Esophagus muscularis mucosa (tissue), 4 donors: ENCODE measurements at places on chromosomes 2 and 18. TPM values are rescaled to one million over a fixed set of nuclear protein-coding genes. Genes with fewer than 3 reads are reported as not detected.

TLX2 gene
- total RNA-seq: not detected

ARL5A gene
- 65.9 TPM for total RNA-seq

GRCh38 chr2:43101751-43102150 lies 124.7 kb downstream of the ZFP36L2 start:
- no peak for DNase-seq

DNA sequence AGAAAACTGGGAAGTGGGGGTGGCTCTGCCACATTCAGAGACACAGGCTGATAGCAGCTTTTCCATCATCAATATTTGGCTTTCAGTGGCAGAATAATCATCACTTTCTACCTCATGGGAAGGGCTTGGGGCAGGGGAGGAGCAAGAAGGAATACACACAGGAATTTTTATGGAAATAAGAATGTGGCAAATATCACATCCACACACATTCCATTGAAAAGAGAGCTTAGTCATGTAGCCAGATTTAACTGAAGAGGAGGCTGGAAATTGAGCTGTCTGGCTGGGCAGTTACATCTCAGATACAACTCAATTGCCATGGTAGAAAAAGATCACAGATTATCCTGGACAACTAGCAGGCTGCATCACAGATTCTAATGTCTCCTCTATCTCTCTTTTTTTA lies 1474.0 kb upstream of the ACVR2A start:
- no peak for DNase-seq

DNA sequence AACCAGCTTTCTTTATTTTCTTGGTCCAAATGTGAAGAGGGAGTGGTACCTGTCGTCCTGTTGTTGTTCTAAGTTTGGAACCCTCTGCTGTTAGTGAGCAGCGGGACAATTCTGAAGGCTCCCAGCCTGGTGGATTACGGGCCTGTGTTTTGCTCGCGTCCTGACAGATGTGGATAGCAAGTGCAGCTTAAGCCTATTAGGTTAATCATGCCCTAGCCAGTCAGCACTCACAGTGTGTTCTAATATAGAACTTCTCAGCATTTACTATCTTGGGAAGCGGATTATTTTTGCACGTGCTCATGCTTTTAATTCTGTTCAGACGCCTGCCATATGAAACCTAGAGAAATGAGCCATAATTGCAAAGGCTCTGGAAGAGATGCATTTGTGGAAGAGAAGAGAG lies at the start of gene PCARE:
TSS of gene PCARE (minus strand) at position 113 of the 400 bp plus-strand sequence. CDS start 262 bp downstream, outside the sequence.
- DNase-seq: no peak

GRCh38 chr2:206176121-206176520 lies 16.4 kb downstream of the EEF1B2 start:
- no peak for DNase-seq

- no peak for DNase-seq
Measured at GRCh38 chr18:48356151-48356745, 52.9 kb downstream of the ZBTB7C start.

DNA sequence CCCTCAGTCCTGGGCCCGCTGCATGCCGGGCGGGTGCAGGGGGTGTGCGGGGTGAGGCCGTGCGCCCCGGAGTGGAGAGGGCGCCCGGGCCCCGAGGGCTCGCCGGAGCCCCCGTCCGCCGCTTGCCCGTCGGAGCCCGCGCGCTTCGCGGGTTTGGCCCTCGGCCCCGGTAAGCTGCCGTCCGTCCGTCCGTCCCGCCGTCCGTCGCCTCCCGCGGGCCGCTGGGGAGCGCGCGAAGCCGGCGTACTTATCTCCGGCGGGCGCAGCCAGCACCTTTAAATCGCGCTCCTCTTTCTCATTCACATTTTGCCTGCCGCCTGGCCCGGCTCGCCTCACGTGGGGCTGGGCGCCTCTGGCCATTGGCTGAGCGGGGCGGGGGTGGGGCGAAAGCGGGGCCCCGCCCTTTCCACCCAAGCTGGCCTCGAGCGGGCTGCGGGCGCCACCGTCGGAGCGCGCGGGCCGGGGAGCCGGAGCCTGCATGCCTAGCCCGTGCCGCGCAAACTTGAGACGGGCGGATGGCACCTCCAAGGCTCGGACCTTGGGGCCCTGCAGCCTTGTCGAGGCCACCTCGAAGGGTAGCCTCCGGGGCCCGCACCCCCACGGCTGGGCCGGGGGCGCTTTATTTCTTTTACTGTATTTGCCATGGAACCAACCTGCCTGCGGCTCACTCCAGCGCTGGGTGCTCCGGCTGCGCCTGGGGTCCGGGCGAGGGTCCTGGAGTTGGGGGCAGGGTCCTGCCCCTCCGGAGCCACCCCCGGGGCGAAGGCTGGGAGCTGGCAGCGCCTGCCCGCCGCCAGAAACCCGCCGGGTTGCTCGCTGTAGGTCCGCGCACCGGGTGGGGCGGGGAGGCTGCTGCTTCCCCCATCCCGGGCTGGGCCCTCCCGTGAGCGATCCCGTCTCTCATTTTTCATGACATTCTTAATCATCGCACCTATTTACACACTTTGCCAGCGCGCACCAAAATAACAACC lies at the start of gene GBX2:
TSS of gene GBX2 (minus strand) at position 277 of the 971 bp plus-strand sequence. CDS start 415 bp downstream, outside the sequence.
- DNase-seq: no peak
